Fibroblast of upper back skin (primary cell): ENCODE measurements at places on chromosomes 13 and 19.

GRCh38 chr19:12912571-12912970 lies 6.5 kb downstream of the SYCE2 start:
- no peak for DNase-seq

DNA sequence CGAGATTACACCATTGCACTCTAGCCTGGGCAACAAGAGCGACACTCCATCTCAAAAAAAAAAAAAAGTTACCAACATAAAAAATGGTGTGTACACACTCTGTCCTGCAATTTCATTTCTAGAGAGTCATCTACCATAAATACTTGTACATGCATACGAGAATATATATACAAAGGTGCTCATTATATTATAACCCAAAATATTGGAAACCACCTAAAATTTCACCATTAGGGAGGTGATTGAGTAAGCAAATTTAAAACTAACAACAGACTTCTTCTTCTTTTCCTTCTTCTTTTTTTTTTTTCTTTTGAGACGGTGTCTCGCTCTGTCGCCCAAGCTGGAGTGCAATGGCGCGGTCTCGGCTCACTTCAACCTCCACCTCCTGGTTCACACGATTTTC lies 7.4 kb upstream of the C5AR1 start:
- no peak for DNase-seq

- DNase-seq, result peak; percentile 30
These were observed 3.1 kb upstream of the NEK3 start for GRCh38 chr13:52162279-52163101.

DNA sequence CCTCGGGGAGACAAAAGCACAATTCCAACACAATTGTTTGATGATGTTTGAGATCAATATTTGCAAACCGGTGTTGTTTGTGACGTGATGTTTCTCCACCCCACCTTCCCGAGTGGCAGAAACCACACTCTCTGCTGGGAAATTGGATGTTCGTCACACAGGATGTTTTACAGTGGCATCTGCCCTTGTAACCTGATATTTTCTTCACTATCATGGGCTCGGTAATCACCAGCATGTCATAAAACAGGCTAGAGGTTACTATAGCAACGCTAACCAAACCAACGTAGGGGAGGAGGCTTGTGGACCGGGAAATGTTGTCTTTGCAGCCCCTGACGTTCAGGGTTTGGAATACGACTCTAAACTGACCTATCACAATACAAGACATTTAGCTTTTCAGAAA lies 454.5 kb downstream of the IRS2 start:
- DNase-seq, result peak; percentile 71

- no peak for DNase-seq
These were observed 118.7 kb upstream of the MAB21L1 start for GRCh38 chr13:35595181-35595580.

DNA sequence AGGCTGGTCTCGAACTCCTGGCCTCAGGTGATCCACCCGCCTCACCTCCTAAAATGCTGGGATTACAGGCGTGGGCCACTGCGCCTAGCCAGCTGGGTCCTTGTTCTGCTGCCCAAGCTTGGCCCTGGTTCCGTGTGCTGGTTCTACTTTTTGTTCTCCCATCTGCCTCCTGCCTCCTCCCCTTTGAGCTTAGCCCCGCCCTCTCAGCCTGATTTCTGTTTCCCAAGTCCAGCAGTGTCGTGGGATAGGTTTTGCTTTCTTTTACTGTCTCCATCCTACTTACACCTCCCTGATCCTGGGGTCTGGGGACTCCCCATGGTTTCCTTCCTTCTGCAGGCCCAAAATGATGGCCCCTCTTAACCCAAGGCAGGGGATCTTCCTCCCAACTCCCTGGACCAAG lies 2.4 kb downstream of the BLOC1S3 start:
- no peak for DNase-seq

DNA sequence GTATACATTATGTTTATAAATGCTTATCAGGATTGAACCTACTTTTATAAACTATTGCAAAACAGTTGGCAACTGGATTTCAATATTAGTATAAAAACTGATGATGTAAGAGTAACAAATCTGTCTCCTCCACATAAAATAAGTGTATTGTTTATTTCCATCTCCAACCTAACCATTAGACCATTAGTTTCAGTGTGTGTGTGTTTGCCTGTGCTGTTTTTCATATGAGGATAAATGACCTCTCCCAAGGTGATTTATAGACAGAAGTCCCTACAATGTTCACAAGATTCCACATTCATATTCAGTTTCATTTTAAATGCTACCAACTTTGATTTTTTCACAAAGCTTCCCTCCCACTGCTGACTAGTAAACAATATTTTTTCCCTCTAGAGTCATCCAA lies 871.6 kb downstream of the PCDH9 start:
- DNase-seq, result no peak

- no peak for DNase-seq
These were observed 204.9 kb downstream of the ZIC5 start for GRCh38 chr13:99766641-99767045.

- no peak for DNase-seq
These were observed 5.5 kb upstream of the MRI1 start for GRCh38 chr19:13758795-13759194.

DNA sequence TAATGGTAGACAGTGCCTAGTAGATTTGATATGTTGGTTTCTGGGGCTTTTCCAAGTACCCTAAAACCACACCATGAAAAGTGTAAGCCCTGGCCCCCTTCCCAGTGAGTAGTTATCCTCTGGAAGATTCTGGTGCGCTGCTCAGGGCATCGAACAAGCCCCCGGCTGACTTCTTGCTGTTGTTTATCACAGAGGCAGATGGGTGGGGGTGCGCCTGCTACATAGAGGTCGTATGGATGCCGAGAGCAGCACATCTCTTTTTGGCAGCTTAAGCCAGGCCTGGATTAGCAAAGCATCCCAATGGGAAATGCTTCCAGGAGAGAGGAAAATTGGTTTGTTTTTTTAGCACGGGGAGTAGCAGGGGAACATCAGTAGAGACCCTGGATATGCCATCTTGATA lies 26.3 kb upstream of the SPATA13 start:
- DNase-seq, result no peak

GRCh38 chr19:46821512-46822409 lies 28.9 kb downstream of the AP2S1 start:
- no peak for DNase-seq

DNA sequence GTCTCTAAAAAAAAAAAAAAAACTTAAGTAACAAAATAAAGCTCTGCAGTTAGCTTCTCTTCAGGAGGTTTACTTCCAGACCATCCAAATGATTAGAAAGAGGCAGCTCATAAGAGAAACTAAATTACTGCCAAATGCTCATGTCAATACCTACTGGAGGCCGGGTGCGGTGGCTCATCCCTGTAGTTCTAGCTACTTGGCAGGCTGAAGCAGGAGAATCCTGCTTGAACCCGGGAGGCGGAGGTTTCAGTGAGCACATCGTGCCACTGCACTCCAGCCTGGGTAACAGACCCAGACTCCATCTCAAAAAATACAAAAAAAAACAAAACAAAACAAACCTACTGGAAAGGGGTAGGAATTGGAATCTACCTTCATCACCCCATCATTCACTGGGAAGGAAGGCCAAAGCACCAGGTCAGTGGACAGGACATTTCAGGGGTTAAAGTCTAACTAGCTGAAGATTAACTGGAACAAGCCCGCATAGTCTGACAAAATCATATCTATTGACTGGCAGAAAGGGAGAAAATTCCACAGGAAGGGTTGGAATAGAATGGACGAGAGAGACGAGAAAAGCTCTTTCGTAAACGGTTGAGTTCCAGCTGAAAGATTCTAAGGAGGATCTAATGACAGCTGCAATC lies 1.3 kb downstream of the ZFP14 start:
- DNase-seq, result no peak

DNA sequence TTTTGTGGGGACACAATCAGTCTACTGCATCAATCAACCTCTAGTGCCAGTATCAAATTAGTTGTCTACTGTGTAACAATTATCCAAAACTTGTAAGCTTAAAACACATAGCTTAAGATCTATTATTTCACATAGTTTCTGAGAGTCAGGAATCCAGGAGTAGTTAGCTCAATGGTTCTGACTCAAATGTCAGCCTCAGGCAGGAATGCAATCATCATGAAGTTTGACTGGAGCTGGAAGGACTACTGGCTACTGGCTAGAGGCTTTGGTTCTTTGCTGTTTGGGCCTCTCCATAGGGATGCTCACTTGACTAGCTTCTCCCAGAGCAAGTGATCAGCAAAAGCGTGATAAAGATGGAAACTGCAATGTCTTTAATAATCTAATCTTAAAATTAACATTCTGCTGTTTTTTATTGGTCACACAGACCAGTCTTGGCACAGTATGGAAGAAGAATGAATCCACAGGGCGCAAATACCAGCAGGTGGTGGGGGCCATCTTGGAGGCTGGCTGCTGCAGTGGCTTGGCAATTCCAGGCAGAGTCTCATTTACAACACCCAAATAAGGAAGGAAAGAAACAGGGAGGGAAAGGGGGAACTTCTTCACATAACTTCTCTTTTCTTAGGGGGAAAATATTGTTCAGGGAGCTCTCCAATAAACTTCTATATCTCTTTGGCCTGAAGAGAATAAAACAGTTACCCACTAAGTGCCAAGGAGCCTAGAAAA lies 15.7 kb downstream of the CAB39L start:
- DNase-seq, result no peak

DNA sequence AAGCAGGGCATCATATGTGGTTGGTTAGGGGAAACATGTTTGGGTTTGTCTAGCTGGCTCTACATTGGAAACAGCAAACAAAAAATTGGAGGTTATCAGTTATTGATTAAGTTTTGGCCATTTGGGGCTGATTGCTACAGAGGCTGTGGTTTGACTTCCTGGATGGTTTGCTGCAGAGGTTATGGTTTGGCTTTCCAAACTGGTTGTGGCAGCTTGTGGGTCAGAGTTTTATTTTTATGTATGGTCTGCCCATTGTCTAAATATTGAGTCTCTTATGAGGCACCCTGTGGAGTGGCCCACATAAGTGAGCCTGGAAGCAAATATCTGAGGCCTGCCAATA lies 261.6 kb downstream of the GPC5 start:
- no peak for DNase-seq

DNA sequence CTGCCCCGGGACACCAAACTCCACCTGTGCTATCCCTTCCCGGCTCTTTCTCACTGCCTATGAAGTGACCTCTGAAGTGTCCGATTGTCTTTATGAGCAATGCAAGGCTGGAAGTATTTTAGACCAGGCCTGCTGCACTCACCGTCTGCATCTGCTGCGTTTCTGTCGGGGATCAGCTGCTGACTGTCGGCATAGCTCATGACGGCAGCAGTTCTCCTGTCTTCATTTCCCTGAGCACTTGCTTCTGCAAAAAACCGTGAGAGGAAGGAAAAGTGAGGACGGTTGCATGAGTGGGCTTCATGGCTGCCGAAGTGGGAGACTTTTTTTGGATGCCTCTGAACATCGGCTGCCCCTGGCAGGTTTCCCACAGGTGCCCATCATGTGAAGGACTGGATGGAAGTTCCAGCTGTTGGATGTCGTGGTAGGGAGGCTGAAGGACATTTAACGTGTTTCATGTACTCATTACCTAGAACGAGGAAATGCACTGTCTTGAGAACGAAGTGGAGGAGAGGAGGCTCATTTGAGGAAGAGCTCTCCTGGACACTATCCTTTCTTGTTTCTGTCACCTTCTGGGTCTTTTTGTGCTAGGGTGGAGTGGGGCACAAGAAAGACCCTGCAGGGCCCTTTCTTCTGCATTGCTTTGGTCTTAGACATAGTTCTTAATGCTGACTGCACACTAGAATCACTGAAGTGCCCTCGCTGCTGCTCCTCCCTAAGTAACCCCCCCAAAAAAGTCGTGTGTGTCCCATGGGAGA lies 94.7 kb downstream of the RNASEH2B start:
- no peak for DNase-seq

DNA sequence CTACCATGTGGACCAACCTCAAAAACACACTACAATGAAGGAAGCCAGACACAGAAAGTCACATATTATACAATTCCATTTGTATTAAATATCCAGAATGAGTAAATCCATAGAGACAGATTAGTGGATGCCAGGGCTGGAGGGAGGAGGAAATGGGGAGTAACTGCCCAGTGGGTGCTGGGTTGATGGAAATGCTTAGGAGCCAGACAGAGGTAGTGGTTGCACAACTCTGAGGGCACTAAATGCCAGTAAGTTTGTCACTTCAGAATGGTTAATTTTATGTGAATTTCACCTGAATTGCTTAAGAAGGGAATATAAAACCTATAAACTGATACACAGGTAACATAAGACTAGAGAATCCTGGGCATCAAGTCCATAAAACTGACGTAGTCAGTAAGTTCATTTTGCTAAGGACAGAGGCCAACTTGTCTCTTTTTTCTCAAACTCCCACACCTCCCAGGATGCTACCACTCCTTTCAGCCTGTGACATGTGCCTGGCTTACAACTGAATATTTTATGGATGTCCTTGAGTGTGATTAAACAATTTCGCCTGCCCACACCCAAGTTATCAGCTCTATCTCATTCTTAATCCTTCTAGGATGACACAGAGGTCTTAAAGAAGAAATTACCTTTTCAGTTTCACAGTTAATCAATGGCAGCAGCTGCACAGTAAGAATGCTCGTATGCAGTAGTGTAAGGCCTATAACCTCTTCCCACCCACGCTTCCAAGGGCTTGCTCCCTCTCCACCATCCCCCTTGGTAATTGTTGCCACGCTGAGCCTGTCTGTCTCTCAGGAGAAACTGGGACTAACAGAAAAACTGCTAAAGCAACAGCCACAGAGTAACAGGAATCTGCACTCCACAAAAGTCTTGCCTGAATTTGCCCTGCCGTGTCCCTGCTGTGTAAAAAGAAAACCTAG lies 5.9 kb upstream of the MLNR start:
- no peak for DNase-seq

DNA sequence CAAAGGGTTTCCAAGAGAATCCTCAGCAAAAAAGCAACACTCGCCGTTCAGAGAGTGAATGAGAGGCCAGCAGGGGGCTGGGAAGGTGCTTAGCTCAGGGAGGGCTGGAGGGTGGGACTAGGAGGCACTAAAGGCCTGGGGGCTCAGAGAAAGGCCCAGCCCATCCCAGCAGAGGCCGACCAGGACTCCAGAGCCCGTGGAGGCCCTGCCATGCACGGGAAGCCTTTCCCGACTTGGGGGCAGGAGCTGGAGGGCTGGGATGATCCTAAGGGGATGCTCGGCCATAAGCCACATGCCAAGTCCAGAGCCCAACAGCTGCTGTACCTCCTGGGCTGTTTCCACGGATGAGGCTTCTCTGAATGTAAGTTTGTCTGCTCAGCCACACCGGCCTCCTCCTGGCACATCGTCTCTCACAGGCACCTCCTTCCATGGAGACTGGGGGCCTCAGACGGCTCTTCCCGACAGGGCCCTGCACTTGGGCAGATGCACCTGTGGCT lies 19.5 kb downstream of the RASA3 start:
- no peak for DNase-seq

- DNase-seq, result no peak
These were observed 94.3 kb downstream of the ERCC5 start for GRCh38 chr13:102940143-102940542.

DNA sequence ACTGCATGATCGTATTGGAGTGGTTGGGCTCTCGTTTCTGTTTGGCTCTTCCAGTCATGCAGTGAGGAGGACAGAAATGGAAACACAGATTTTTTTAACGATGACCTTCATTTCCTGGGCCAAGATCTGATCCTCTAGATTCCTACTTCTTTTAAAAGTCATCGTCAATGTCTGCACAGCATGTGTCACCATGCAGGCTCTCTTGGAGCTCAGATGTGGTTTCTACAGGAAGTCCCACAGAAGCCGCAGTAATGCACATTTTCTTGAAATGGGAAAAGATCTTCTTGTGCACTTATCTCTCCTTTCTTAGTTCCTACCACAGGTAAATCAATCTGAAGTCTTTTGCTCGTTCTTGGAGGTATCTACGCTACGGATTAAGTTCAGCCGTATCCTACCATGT lies 626.9 kb downstream of the EFNB2 start:
- DNase-seq, result peak; percentile 51
